ENCODE measurements at places on chromosomes 5 and 9.

- peak; percentile 23 for DNase-seq
Observed at GRCh38 chr5:127878174-127878750, 175.1 kb downstream of the CCDC192 start.

DNA sequence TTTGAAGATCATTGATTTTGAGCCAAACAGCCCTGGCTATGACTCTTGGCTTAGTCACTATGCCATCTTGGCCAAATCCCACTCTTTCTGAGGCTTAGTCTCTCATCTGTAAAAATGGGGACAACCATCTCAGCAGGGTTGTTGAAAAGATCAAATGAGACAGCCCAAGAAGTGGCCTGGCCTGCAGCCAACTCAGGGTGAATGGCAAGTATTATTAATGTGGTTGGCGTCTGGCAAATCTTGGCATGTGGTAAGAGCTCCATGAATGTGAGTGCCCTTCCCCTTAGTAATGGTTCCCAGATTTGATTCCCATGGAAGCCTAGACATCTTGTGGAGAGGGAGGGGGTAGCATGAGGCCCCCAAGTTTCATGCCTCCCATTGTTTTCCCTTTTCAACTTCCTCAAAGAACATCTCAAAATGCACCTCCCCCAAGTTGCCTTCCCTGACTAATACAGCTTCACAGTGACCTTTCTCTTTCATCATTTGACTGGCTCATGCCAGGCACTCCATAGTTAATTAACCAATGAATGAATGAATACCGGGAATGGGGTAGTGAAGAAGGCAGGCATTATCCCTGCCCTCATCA is 11.8 kb upstream of the TGFBI start:
- no peak for DNase-seq

DNA sequence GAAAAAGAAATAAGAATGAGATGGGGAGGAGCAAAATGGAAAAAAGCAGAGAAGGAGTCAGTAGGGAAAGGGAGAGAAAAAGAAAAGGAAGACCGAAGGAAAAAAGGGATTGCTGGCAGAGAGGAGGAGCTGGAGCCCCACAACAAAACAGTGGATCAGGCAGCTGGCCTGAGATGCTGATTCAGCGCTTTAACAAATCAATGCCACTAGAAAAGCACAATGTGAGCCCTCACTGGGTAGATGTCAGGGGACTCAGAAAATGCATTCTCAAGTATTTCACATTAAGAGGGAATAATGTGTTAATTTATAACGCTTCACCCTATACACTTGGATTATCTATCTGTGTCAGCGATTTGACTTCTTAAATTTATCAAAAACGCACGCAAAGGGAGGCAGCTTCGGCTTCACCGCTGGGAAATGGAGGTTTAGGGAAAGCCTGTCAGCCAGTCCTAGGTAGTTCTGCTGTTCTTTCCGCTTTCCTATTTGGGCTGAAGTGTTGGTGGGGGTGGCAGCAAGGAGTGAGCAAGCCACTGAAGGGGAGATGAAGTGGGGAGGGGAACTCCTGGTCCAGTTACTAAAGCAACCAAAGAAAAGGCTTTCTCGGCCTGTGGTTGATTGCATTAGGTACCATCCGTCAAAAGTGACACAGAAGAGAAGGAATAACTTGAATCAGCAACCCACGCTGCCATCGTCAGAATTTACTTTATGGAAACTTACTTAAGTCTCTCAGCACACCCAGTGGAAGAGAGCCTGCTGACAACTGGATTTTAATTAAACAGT is 161.6 kb downstream of the BNC2 start:
- no peak for DNase-seq

DNA sequence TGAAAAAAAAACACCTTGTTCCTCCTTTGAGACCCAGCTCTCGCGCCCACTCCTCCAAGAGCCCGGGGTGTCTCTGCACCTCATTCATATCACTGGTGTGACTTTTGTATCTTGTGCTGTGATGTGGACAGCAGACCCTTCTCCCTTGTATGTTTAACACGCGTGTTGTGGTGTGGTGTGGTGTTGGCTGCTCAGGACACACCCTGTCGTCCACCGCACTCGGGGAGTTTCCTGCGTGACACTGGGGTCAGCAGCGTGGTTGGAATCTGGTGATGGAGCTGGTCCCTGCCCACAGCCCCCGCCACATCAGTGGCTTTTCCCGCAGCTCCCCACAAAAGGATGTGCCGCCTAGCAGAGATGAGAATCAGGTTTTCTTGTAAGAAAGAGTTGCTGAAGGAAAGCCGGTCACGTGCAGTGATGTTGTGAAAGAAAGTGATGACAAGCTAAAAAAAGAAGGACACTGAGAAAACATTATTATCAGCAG is 61.5 kb downstream of the TENT4A start:
- no peak for DNase-seq

GRCh38 chr9:5557606-5558587 is 47.6 kb downstream of the PDCD1LG2 start:
- DNase-seq: peak; percentile 33

DNA sequence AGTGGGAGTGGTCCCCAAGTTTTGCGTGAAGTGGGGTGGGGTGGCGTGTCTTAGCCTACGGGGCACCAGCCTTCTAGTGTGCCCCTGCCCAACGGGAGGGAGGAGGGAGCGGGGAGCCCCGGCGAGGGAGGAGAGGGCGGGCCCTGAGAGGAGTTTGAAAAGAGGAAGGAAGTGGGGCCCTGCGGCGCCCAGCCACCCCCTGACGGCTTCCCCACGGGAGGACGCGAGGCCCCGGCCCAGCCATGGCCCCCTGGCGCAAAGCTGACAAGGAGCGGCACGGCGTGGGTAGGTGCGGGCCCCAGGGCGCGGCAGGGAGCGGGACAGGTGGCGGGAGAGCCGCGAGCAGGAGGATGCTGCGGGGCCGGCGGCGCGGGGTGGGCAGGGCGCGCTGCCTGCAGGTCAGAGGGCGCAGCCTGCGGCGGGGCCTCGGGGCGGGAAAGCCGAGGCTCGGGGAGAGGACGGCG is at the start of gene DOCK2:
Gene DOCK2, plus strand, starts transcription at position 191 of the 464 bp plus-strand sequence. Its CDS starts 52 bp downstream, at position 243.
- DNase-seq: peak; percentile 85

DNA sequence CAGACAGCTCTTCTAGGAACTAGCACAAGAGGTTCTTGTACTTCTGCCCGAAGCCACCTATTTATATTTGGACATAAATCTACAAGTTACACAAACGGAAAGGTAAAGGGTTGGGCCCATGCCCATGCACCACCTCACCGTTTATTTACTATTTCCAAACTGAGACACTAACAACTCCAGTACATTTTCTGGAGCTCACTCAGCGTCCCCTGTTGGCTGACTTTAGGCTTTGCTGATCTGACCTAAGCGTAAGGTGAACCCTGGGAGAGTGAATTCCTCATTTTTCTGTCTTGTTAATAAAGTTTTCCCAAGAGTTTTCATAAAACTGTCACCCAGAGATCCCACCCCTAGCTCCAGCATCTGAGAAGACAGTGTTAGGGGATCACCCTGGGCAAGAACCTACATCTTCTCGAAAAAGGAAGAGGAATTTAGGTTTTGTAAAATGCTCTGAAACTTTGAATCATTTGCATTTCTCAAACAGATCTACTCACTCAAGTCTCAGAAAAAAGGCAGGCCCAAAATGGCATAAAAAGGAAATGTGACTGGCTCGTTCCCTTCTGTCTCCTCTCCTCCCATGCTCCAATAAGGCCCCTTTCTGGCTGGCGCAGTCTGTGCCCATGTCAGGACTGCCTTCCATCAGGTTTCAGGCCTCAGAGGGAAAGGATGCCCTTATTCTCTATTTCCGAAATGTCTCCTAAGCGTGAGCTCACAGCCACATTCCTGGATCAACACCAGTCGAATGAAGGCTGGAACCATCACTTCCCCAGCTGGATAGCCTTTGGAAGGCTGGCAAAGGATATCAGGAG is 201.3 kb downstream of the FANCC start:
- no peak for DNase-seq

DNA sequence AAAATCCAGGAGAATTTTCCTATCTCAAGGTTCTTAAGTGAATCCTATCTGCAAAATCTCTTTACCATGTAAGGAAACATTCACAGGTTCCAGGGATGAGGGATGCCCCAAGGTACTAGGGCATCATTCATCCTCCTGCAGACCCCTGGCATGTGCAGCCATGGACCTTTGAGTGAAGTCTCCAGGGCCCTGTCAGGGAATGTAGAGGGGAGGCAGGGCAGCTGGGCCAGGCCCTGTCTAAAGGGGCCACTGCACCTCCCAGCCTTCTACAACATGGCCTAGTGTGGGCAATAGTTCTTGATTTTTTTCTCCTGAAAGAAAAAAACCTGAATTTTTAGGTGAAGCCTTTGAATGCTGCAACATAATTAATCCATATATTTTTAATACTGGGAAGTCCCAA is 63.3 kb downstream of the SEMA4D start:
- DNase-seq: no peak

DNA sequence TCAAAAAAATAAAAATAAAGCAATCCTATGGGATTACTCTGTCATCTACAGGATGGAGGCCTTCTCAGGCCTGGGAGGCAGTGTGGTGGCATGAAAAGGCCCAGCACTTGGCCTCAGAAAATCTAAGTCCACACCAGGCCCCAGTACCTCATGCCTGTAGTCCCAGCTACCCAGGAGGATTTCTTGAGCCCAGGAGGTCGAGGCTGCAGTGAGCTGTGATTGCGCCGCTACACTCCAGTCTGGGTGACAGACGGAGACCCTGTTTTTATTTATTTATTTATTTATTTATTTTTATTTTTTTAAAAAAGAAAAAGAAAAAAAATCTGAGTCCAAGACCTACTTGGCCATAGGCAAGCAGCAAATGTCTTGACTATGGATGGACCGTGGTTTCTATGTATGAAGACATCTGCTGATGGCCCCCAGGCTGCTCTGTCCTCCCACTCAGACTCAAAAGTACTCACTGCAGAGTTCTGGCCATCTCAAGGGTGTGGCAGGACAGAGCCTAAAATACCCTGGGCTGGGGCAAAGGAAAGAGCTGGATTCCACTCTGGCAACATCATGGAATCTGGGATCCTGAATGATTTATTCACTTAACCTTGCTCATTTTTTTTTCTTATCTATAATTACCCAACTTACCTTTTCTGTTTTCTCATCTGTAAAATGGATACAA is 55.0 kb downstream of the ARHGEF37 start:
- no peak for DNase-seq

DNA sequence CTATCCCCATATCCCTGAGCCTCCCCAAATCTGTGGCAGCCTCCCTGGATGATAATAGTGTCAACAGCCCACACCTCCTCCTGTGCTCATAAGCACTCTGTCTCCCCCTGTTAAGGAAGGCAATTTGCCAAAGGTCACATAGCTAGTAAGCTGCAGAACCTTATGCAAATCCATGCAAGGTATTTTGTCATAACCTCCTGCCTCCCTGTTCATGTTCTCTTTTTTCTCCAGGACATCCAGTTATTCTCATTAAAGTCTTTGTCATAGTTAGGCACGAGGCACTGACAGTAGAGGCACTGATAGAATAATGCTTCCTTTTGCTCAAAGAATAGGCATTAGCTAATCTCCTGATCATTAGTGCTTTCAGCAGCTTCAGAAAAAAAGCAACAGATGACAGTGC is 10.2 kb upstream of the AUH start:
- no peak for DNase-seq

All from activated CD4-positive, alpha-beta T cell treated with anti-CD3 and anti-CD28 coated beads, Interleukin-2, Interleukin-6, amounts not matched to agents 100 ng/mL and 50 ng/mL, durations not matched to agents 16 hours and 8 hours (primary cell).